ENCODE measurements at places on chromosomes 4 and X.
A peak's percentile ranks its signal among the peaks of the same experiment; 100 is the strongest.

GRCh38 chr4:20252656-20253282 lies 1.1 kb downstream of the SLIT2 start:
- no peak for DNase-seq

GRCh38 chr4:24582235-24582832 lies 2.0 kb downstream of the DHX15 start:
- DNase-seq = no peak

DNA sequence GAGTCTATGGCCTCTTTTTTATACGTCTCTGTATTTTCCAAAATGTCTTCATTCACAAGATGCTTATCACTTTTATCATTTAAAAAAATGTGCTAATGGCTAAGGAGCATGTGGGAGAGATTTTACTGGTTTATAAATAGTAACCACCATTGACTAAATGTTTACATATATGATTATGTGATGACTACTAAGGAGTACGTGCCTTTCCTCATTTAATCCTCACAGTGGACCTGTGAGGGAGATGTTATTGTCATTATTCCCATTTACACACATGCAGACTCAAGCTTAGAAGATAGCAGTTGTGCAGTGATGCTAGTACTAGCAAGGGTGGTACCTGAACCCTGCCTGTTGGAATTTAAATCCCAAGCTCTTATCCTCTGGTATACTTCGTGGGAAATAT lies 2.4 kb downstream of the SRD5A3 start:
- no peak for DNase-seq

GRCh38 chr4:125390126-125390525 lies 75.4 kb downstream of the FAT4 start:
- no peak for DNase-seq

GRCh38 chr4:3414421-3415279 lies 27.1 kb upstream of the HGFAC start:
- DNase-seq = no peak

DNA sequence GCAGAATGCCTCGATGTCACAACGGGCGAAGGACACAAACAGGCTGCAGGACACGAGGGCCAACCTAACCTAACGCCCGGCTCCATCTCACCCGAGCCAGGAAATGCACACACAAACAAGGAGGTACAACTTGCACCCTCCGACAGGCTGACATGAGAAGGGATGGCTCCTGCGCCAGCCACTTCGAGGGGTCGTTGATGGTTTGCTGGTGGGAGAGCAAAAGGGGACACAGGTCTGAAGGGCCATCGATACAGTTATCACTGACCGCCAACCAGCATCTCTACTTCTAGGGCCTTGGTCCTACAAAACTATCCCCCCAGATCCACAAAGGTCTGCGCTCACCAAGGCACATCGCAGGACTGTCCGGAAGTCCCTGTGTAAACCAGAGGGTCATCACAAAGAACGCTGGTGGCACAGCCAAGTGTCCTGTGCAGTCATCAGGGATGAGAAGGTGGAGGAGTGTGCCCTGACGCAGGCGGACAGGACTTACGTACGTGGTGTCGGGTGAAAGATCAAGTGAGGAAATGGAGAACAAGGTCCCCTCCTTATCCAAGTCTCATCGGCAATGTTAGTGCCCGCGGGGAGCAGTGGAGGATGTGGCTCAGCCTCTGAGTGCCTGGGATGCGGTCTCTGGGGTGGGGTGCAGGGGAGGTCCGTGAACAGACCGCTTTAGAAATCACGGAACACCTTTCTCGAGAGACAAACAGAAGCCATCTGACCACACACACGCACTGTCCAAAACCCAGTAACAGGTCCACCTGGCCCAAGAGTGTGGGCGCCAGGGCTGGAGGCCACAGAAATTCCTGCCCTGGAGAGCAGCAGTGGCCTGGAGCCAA lies 7.0 kb downstream of the MXD4 start:
- peak; percentile 19 for DNase-seq

GRCh38 chr4:18568600-18568999 lies 547.0 kb upstream of the LCORL start:
- DNase-seq = no peak

DNA sequence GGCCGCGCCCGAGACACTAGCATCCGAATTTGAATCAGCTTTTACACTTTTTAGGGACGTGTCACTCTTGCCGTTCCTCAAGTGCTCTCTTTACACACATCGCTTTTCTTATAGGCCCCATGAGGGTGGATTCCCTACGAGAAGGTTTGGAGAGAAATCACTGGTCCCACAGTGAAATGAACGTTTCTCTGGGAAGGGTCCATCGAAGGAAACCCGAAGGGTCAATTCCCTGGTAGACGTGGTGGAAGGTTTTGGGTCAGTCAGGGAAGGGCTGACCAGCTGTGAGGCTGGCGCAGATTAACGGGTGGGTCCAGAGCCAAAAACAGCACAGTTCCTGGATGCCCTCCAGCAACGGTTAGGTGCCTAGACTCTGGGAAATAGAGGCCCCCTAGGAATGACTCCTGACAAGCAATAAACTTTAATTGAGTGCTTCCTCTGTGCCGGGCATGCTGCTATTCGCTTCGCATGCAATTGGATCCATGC lies 35.9 kb downstream of the ETDC start:
- DNase-seq = no peak

DNA sequence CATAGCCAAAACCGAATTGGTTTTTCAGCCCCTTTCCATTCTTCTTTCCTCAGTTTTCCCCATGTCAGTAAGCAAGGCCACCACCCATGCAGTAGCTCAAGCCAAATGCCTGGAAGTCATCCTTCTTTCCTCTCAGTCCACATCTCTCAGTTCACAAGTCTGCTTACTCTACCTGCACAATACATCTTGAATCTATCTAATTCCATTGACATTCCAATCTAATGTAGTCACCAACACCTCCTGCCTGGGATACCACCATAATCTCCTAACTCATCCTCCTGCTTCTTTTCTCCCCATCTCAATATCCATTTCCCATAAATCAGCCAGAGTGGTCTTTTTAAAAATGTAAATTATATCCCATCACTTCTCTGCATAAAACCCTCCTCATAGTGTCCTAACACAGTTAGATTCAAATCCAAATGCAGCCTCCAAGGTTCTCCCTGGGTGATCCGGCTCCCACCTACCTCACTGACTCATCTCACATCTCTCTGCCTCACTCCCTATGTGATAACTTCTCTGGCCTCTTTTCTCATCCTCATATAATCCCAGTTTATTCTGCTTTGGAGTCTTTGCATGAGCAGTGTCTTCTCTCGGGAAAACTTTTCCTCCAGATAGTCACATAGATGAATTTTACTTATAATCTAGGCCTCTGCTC lies 26.9 kb downstream of the KCNIP4 start:
- no peak for DNase-seq

DNA sequence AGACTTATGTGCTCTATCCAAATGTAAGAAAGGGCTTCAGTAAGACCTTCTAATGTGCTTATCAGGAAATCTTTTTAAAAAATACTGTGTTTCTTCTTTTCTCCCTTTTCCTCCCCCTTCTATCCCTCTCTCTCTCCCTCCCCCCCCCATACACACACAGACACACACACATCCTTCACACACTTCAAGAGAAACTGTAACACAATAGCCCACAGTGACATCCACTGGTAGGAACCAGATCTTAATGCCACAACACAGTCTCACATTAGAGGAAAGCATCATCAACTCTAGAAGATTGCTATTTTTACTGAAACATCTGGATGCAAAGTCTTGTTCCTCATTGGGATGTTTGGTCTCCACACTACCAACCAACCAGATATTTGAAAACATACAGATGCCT lies 4.6 kb downstream of the PCDH19 start:
- no peak for DNase-seq

GRCh38 chr4:21898101-21898500 lies 50.5 kb downstream of the KCNIP4 start:
- DNase-seq = no peak

GRCh38 chr4:73891739-73892405 lies 22.7 kb downstream of the CXCL1 start:
- no peak for DNase-seq

DNA sequence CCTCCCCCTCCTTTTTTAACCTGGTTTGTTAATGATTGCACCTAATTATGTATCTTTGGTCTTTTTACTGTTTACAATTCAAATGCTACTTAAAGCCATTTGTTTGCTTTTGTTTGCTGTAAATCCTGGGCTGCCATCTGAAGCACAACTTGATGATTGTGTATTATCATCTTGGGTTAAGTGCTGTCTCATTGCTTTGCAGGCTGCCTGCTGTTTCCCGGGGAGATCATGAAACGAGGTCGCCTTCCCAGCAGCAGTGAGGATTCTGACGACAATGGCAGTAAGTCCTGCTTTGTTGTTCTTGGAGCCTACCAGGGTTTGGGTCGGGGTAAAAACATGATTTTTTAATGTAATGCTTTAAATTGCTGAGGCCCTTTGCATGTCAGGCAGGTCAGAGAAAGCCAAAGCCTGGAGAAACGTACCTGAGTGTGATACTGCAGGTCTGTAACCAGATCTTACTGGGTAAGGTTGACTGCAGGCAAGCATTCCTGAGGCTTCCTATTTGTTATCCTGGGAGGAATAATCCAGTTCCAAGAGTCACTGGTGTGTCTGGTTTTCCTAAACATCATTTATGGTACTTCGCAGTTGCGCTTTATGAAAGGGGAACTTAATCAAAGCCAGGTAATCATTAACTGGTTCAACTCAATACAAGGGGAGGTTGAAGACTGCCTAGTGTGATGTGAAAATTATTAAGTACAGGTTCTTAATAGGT lies 22.2 kb downstream of the JADE1 start:
- DNase-seq = no peak

DNA sequence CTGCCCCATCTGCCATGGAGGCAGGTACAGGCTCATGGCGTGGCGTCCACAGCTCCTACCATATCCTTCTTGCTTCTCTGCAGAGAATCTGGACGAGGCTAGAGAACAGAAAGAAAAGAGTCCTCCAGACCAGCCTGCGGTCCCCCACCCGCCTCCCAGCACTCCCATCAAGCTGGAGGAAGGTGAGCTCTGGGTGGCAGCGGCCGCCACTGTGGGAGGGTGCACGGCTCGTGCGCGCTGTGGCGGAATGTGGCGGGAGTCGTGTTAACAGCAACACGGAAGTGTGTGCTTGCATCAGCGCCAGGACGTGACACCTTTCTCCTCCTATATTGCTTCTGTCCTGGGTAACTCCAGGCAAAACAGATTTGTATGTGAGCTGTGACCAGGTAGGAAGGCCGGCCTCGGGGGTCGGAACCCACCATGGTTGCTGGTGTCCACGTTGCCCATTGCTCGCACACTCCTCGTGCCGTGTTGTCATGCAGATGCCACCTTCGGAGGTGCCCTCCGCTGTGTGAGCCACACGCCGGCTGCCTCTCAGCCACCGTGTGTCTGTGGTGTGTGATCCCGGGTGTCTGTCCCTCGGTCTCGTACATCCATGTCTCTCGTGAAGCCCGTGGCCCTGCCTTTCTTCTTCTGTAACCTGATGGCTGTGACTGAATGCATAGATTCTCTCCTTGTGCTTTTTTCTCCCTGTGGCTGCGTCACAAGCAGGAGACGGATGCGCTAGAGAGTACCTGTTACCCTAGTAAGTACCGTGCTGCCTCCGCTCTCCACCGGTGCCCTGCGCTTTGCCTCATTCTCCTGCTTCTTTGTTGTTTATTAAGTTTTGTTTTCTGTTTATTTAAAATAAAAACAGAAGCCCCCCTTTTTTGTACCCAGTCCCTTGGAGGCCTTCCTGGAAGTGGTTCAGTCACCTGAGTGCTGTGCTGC lies 37.0 kb downstream of the NOP14 start:
- DNase-seq = no peak

DNA sequence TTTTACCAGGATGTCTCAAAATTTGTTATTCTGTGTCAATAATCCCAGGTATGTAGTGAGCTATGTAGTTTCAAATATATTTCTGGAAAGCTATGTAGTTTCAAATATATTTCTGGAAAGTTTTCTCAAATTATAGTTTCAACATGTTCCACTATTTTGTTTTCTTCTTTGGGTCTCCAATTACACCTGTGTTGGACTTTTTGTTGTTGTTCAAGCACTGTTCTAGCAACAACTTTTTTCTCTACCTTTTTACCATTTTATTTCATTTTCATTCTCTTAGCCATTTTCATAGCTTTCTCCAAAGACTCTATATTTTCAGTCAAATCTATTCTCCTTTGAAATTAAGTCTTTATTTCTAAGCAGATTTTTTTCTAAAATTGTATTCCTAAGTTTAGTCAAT lies 88.4 kb downstream of the LCORL start:
- no peak for DNase-seq

DNA sequence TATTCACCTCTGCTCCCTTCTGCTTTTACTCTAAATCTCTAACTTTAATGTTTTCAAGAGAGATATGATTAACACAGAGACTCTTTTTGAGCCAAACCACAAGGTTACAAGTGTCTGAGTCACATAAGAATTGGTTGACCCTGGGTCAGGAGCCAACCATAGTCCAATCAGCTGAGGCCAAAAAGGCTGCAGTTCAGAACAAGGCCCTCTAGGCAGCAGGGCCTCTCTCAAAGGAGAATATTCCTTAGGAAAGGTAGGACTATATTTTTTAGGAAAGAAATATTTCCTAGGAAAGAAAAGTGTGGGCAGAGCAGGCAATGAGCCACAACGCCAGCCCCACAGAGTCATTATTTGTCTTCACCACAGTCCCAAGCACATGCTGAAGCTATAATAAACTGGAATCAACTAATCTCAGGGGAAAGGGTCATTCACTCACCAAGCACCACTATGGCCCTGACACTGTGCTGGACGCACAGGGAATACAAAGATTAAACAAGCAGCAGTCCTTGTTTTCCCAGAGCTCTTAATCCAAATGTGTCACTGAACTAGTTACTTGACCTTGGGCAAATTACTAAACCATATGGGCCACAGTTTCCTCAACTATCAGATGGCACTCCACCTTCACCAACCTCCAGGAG lies 2.2 kb downstream of the ATP8A1 start:
- DNase-seq = no peak

DNA sequence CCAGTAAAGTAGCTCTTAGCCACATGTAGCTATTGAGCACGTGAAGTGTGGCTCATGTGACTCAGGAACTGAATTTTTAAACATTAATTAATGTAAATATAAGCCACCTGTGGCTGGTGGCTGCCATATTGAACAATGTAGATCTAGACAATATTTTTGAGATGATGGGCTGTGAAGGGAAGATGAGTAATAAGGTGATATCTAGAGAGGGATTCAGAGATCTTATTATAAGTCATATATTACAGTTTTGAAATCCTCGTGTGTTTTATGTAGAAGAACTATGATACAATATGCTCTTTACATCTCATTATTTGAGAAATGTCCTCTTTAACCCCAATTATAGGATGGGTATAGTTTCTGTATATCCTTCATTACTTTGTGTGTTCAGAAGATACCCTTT lies 5.6 kb downstream of the GAR1 start:
- no peak for DNase-seq

- no peak for DNase-seq
Observed at GRCh38 chrX:107823456-107823855, 2.2 kb upstream of the MID2 start.
